ENCODE measurements at places on chromosomes 16 and 17. TPM values are rescaled to one million over a fixed set of nuclear protein-coding genes. Genes with fewer than 3 reads are reported as not detected.

The EPX gene
- not detected for total RNA-seq

The DPEP3 gene
- not detected for total RNA-seq

The RNF227 gene
- total RNA-seq = 5.2 TPM

The FN3K gene
- total RNA-seq = 4.2 TPM

The CHST5 gene
- total RNA-seq = 0.21 TPM

The GPRC5C gene
- total RNA-seq = 35.0 TPM

The SYT17 gene
- total RNA-seq = not detected

The IRX3 gene
- total RNA-seq = 7.2 TPM

The NAGS gene
- 1.3 TPM for total RNA-seq

The KRTAP4-7 gene
- not detected for total RNA-seq

The CA4 gene
- total RNA-seq = not detected

Measured in mammary epithelial cell (primary cell).